IPS DF 6.9 (cell line): ENCODE measurements at places on chromosomes 13 and 19.

- DNase-seq: no peak
Measured at GRCh38 chr19:16671652-16672274, 10.8 kb downstream of the TMEM38A start.

GRCh38 chr19:12703046-12703445, 6.6 kb upstream of the FBXW9 start:
- peak; percentile 93 for DNase-seq

- no peak for DNase-seq
Measured at GRCh38 chr19:57305056-57305455, 15.2 kb upstream of the ZNF543 start.

DNA sequence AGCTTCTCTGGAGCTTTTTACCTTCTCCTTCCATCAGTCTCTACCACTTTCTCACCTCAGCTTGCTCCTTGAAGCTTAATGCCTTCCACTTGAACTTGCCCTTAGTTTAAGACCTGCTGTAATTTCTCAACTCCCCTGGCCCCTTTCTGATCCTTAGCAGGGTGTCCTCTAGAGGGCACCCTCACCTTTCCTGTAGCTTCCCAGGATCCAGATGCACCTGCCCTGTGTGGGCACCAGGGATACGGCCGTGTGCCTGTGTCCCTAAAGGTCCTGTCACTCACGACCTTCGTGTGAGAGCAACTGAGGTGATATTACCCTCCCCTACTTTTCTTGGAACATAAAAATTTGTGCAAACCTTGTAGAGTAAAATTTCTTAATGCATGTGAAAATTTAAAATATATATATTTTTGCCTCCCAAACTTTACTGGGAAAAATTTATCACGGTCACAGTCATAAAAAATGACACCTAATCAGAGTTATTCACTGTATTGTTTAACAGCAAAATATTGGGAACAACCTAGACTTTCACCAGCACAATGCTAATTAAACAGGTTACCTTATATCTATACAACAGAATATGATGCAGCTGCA, 46.4 kb downstream of the PSG3 start:
- peak; percentile 1 for DNase-seq

GRCh38 chr19:1855040-1855827, 7.0 kb upstream of the REXO1 start:
- DNase-seq: no peak

DNA sequence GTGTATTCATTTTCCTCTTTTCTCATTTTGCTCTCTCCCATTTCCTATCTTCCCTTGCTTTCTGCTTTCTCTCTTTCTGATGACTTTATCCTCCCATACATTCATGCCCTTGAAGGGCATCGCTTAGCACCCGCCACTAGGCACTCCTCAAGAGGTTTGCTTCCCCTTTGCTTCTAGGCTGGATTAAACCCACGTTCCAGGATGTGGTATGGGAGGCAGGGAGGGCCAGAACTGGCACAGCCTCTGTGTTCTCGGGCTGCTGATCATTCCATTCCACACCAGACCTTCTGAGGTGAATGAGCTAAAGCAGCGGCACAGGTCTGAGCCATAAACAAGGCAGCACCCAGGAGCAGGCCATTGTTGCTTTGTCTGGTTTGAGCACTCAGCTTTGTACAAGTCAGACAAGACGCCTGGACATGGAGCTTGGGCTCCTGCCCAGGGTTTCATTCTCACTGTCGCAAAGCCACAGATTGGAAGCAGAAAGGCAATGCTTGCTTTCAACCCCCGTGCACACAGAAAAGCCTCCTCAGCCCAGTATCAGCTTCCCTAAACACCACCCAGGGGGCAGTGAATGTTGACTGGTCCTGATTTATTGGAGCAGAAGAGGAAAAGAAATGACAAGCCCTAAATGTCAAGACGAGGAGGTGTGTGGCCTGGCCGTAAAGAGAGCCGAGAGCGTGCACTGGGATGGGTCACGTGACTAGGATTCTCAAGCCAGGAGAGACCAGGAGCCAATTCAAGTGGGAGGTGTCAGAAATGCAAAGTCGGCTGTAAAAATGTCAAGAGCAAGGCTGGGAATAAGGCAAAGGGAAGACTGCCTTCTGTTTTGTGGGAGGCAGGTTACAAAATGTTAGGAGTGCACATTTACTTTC, 218.0 kb upstream of the SERP2 start:
- DNase-seq: no peak

- no peak for DNase-seq
Measured at GRCh38 chr13:84303035-84303434, 420.8 kb upstream of the SLITRK1 start.

- no peak for DNase-seq
Measured at GRCh38 chr13:75873494-75873893, 237.4 kb downstream of the LMO7 start.

DNA sequence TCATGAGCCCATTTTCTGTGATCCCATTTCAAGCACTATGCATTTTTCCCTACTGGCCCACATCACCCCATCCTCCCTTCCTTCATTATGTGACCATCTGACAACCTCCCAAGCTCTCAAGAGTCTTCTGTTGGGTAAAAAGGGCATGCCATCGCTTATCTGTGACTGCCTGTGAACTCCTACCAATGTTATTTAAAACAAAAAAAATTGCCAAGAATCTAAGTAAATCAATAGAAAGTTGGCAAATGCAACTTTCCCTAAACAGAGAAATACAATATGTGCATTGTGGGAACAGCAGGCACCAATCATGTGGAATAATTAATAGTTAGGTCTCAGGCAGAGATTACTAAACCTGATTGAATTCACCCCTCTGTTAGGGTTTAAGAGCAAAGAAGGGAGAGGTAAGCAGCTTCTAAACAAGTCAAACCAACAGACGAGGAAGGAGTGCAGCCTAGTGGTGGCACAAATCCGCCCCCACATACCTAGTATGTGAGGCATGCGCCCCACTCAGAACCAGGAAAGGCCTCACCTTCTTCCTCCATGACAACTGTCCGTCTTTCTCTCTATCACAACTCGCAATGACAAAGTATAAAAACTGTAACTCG, 29.8 kb downstream of the DZIP1 start:
- no peak for DNase-seq

DNA sequence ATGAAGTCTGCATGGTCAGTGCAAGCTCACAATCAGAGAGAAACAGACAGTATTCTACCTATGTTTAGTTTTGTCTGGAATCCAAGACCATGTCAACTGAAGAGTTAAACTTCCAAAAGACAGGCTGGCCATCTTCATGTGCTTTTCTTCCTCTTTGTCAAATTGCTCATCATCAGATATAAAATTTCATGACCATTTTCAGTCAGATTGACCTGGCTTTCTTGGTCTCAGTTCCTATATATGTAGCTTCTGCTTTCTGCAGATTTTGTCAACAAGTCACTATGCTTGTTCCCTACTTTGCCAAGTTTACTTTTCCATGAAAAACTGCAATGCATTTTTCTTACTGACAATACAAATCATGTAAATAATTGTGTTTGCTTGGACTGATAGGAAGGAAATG, 13.9 kb downstream of the SLC46A3 start:
- DNase-seq: no peak

DNA sequence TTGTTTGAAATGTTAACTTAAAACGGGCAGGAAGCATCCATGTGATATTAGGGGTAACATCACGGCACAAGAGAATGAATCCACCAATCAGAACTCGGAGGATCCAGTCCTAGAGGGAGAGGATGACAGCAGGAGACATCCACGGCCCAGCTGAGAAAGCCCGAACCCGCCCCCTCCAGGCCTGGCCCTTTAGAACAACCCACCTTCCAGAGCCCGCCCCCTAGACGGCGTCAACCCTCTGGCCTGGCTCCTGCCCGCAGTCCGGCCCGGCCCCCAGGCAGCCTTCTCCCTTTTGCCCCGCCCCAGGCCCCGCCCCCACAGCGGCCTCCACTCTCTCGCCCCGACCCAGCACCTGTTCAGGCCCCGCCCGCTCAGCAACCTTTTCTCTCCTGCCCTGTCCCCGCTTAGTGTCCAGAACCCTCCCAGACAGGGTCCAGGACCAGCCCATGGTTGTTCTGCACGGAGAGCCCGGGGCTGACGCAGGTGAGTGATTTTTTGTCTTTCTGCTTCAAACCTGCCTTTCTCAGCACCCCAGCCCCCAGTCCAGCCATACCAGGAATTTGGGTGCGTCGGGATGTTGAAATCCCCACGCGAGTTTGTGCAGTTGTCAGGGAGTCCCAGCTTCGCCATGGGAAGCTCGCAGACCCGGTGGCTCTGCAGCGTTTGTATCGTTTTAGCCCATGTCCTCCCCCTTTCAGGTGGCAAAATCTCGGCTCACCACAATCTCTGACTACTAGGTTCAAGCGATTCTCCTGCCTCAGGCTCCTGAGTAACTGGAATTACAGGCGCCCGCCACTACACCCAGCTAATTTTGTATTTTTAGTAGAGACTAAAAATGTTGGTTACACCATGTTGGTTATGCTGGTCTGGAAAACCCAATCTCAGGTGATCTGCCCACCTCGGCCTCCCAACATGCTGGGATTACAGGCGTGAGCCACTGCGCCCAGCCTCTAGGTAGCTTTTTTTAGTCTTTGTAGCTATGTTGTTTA, 16.1 kb downstream of the ZNF816 start:
- DNase-seq: peak; percentile 87
